ENCODE measurements at places on chromosomes 11 and 22.

DNA sequence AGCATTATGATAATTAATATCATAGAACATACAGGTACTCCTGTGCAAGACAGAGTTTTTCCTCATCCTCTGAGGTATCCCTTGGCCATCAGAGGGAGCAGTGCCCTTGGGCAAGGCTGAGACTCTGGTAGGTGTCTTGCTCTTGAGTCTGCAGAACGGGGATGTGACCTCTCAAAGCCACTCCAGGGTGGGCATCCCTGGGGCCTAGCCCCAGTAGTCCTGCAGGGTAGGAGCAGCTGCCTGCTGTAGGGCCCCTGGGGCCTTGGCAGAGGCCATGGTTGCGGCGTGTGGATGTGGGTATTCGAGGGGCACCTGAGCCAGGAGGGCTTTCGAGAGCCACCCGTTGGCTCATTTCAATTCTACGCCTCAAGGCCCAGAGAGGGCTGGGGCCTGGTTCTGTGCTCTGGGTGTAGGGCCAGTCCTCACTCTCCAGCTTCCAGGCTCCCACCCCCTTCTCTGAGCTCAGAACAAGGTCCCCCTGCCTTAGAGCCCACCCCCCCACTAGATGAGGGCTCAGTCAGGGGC is 7.7 kb upstream of the OMP start:
- H3K27ac ChIP-seq = no peak overlapping the region
- H3K36me3 ChIP-seq = no peaks in the 10 kb centered on the region
- DNase-seq = no peak
- H3K27me3 ChIP-seq = no peaks in the 10 kb centered on the region
- peaks cover 6% of the 10 kb centered on the region for H3K4me1 ChIP-seq
- no peak overlapping the region for H3K4me3 ChIP-seq

DNA sequence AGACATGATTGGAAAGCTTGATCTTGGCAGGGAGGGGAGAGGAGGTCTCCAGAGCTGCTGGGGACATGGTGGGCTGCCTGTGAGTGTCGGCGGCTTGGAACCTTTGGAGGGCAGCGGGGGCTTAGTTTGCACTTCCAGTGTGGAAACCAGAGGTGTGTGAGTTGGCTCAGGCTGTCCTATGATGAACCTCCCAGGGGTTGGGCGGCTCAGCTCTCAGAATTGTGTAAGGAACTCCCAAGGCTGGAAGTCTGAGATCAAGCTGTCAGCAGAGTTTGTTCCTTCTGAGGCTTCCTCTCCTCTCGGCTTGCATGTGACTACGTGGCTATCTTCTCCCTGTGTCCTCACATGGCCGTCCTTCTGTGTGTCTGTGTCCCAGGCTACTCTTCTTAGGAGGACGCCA is 87.9 kb upstream of the B3GAT1 start:
- no peak overlapping the region for H3K4me3 ChIP-seq
- H3K27ac ChIP-seq = no peak overlapping the region
- no peaks in the 10 kb centered on the region for H3K4me1 ChIP-seq
- peaks cover 17% of the 10 kb centered on the region for H3K36me3 ChIP-seq

GRCh38 chr11:62805961-62806441 is 761 bp upstream of the NXF1 start:
- H3K4me1 ChIP-seq = peaks cover 39% of the 10 kb centered on the region
- peaks cover 13% of the 10 kb centered on the region for H3K27me3 ChIP-seq
- peaks cover 14% of the 10 kb centered on the region for H3K36me3 ChIP-seq
- H3K4me3 ChIP-seq = peak overlapping the region; percentile 99
- H3K27ac ChIP-seq = peak overlapping the region; percentile 98

GRCh38 chr11:116065986-116066385 is 561.8 kb upstream of the CADM1 start:
- H3K4me3 ChIP-seq = no peak overlapping the region
- no peaks in the 10 kb centered on the region for H3K36me3 ChIP-seq
- peaks cover 4% of the 10 kb centered on the region for H3K27me3 ChIP-seq
- H3K4me1 ChIP-seq = no peaks in the 10 kb centered on the region
- H3K27ac ChIP-seq = no peak overlapping the region
- DNase-seq = no peak

DNA sequence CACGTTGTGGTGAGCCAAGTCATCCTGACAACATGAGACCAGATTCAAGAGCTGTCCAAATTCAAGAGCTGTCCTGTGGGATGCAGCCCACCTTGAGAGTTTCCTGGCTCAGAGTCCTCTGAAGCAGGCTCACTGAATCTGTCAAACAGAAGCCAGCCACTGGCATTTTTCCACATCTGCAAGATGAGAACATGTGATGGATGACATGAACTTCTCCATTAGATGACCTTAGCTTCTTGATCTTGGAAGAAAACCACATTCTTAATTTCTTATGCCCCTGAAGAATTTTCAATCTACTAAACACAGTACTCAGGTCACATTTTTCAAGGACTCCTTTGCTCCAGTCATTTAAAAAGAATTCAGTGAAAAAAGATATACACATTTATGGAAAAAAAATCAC is 291.0 kb downstream of the GUCY1A2 start:
- H3K4me1 ChIP-seq = no peaks in the 10 kb centered on the region
- no peak overlapping the region for H3K4me3 ChIP-seq
- DNase-seq = no peak

DNA sequence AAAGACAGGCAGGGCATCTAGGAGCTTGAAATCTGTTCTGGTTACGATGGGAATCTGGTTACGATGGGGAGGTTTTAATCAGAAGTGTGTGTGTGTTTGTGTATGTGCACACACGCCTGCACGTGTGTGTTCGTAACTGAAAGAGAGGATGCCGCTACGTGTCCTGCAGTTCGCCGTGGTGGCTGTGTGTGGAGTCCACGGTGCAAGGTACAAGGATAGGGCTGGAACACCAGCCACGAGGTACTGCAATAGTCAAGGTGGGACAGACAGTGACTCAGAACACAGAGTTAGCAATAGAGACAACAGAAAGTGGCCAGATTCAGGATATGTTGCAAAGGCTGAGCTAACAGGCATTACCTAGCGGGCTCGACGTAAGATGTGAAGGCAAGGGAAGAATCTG is 46.7 kb downstream of the IGSF9B start:
- H3K4me1 ChIP-seq = no peaks in the 10 kb centered on the region
- no peaks in the 10 kb centered on the region for H3K36me3 ChIP-seq
- H3K27me3 ChIP-seq = peaks cover 7% of the 10 kb centered on the region
- no peak overlapping the region for H3K27ac ChIP-seq

DNA sequence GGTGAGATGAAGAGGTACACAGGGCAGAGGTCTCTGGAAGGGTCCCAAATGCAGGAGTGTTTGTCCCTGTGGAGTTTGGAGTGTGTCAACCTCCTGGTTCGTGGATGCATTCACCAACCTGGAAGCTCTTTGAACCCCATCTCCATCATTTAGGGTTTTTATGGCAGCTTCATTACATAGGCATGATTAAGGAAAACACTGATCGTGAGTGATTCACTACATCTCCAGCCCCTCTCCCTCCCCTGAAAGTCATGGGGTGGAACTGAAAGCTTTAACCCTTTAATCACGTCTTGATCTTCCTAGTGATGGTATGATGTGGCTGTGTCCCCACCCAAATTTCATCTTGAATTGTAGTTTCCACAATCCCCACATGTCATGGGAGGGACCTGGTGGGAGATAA is 19.8 kb upstream of the INCENP start:
- H3K4me3 ChIP-seq = no peak overlapping the region
- H3K27ac ChIP-seq = no peak overlapping the region
- H3K27me3 ChIP-seq = no peaks in the 10 kb centered on the region
- H3K4me1 ChIP-seq = peaks cover 38% of the 10 kb centered on the region

DNA sequence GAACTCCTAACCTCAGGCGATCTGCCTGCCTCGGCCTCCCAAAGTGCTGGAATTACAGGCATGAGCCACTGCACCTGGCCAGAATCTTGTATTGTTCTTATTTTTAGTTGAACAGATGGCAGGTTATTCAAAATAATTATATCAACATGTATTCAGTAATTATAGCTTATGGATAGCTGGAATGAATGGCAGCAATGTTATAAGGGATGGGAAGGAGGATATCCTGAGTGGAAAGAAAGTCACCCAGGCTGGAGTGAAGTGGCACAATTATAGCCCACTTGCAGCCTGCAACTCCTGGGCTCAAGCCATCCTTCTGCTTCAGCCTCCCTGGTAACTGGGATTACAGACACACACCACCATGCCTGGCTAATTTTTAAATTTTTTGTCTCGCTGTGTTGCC is 88.1 kb downstream of the MED15 start:
- no peaks in the 10 kb centered on the region for H3K4me1 ChIP-seq
- no peak for DNase-seq

DNA sequence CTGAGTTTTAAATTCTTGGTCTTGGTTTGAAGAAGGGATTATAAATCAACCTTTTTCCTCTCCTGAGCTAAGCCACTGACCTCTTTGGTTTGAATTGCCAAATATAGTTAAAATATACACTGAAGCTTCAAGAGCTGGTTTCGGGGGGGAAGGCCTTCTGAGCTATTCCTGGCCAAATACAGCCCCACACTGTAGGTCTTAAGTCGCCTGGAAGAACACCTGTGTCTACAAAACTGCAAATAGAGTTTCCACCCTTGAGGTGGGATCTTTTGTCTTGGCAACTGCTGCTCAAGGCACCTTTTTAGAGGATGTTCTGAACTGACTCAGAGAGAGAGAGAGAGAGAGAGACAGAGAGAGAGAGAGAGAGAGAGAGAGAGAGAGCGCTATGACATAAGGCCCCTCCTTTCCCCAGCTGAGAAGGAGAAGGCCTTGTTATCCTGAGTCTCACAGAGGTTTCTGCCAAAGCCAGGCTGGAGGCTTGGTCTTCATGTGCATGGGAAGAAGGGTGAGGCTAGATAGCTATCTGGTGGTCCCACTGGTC is 5.5 kb downstream of the ADM start:
- peaks cover 31% of the 10 kb centered on the region for H3K4me1 ChIP-seq
- no peak overlapping the region for H3K4me3 ChIP-seq
- DNase-seq = no peak
- peaks cover 30% of the 10 kb centered on the region for H3K36me3 ChIP-seq
- H3K27ac ChIP-seq = peak overlapping the region; percentile 43
- H3K27me3 ChIP-seq = peaks cover 44% of the 10 kb centered on the region

DNA sequence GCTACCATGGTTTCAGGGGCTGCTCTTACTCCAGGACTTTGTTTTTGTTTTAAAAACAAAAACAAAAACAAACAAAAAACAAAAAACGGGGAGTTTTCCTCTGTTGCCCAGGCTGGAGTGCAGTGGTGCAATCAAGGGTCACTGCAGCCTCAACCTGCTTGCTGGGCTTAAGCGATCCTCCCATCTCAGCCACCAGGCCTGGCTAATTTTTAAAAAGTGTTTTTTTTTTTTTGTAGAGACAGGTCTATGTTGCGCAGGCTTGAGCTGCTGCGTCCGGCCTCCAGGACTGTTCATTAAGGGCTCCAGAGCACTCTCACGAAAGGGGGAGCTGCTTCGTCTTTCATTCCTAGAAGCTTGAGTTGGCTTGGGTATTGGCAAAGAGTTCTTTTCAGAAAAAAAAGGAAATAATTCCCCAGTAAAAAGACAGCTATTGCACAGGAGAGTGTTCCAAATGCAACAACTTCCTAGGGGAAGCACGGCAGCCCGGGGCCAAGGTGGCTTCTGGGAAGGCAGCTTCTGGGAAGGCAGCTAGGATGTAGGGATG is 78.5 kb downstream of the NAT10 start:
- H3K36me3 ChIP-seq = no peaks in the 10 kb centered on the region
- H3K27ac ChIP-seq = no peak overlapping the region
- no peak overlapping the region for H3K4me3 ChIP-seq

DNA sequence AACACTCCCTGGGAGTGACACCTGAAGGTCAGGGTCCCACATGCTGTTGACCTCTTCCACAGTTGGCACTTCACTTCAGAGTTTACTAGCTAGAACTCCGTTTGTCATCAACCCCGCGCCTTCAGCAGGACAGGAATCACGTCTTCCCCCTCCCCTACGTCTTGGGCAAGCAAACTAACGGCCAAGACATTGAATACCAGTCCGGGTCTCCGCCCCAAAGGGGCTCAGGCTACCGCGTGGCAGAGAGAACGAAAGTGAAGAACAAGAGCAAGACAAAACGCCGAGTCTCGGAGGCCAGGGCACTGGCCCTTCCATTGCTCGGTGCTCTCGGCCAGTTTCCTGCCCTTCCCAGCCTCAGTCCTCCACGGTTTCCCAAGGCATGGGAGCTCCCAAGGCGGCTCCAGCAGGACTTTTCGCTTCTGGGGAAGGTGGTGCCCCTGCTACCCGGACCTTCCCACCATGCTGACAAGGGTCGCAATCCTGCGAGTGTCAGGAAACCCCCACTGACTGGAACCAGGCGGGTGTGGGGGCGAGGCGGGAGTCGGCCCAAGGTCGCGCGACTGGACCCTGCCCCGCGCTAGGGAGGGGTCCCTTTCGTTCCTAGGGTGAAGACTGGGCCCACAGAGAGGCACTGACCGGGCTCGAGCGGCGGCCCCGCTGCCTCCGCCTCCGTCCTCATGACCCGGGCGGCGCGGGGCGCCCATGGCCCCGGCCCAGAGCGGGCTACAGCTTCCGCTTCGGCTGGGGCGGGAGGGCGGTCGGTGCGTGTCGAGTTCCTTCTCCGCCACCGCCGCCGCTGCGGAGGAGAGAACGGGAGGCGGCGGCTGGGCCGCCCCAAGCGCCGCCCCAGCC is at the start of gene GUCD1:
GUCD1 (minus strand) TSS at position 826 of the 852 bp plus-strand sequence; CDS start at position 679, 147 bp downstream.
- DNase-seq = peak; percentile 14
- H3K4me3 ChIP-seq = peak within 1 kb of the TSS; percentile 97

DNA sequence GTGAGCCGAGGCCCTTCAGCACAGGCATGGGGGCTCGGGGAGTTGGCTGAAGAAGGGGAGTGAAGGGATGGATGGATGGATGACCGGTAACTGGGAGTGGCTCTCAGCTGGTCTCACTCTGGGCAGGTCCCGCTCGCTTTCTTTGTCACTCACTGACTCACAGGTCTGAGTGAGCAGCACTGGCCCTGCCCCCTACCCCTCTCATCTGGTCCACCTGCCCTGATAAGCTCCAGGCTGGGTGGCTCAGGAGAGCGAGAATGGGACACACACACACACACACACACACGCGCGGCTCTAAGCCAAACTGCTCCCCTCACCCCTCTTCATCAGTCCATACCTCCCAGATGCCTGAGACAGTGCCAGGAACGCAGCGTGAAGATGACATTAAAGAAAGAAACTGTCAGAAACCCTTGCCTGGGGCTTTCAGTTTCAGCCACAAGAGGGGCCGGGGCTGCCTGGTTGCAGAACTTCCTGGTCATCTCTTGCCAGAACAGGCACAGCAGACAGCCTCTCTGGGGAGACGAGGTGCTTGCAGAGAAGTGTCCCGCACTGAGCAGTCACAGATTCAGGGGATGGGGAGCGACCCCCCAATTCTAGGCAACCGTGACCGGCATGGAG is 16.5 kb upstream of the SHISAL1 start:
- no peak for DNase-seq
- H3K36me3 ChIP-seq = no peaks in the 10 kb centered on the region
- H3K4me3 ChIP-seq = no peak overlapping the region
- H3K27me3 ChIP-seq = peaks cover 35% of the 10 kb centered on the region

GRCh38 chr11:103681855-103682254 is 354.6 kb upstream of the DDI1 start:
- H3K4me3 ChIP-seq = no peak overlapping the region
- no peak for DNase-seq
- H3K36me3 ChIP-seq = peaks cover 7% of the 10 kb centered on the region
- H3K4me1 ChIP-seq = peaks cover 37% of the 10 kb centered on the region

DNA sequence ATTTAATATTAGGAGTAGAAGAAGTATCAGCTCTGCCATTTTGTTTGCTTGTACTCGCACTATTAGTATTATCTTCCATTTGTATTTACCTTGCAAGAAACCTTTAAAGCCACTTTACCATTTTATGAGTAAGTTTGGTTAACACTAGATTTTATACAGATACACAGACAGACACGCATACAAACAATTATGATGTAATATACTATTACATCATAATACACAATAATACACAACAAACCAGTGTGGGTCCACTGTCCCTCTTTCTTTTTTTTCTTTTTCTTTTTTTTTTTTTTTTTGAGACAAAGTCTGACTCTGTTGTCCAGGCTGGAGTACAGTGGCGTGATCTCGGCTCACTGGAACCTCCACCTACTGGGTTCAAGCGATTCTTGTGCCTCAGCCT is 170.3 kb upstream of the NARS2 start:
- no peak overlapping the region for H3K4me3 ChIP-seq
- no peaks in the 10 kb centered on the region for H3K4me1 ChIP-seq
- no peak overlapping the region for H3K27ac ChIP-seq
